ENCODE measurements at places on chromosomes 5 and 9.

GRCh38 chr9:132169672-132170392 is 8.0 kb downstream of the NTNG2 start:
- peak; percentile 19 for DNase-seq

DNA sequence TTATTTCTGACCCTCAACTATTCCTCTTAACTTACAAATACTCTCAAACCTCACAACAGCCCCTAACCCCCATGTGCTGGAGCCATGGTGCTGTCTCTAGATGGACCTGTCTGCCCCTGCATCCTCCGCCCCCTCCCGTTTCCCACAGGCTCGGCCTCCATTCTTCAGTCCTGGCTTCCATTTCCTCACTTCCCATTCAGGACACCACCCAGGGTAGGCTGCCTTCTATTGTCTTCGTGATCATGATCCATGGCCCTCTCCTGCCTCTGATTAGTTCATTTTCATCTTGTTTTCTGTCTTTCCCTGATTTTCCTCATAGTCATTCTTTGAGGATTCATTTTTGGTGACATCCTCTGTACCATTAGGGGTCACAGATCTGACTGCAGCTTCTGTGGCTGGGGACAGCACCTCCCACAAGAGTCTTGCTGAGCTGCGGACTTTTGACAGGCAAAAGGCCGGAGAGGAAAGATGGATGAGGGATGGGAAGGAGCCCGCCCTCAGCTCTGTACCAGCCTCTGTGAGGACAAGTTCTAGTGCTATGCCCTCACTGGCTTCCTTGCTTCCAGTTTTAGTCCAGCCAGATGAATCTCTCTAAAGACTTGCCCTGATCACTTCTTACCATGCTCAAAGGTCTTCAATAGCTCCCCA is 255.8 kb downstream of the NTRK2 start:
- DNase-seq = no peak

DNA sequence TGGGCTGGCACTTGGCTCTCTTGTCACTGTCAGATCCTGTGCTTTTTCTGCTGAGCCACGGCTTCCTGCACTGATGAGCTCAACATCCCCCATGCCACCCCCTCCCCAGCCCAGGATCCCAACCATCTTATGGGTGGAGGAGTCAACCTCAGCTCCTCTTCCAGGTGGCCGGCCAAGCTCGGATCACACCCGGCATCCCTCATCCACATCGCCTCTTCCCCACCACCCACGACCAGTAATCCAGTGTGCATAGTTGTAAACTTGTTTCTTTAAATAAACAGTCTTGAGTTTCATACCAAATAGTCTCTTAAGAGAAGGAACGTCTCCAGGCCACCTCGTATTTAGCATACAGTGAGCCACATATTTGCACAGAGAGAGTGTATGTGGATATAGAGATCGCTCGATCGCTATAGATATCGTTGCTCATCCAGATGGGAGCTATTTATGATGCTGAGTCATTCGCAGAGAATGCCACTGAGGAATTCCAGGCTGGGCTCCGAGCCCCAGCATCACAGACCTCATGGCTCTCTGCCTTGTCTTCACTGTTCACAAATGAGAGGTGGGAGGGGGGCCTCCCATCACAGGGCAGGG is 61.8 kb upstream of the CPLX2 start:
- DNase-seq = peak; percentile 59

- peak; percentile 5 for DNase-seq
Observed at GRCh38 chr9:32969270-32969669, 32.2 kb downstream of the APTX start.

DNA sequence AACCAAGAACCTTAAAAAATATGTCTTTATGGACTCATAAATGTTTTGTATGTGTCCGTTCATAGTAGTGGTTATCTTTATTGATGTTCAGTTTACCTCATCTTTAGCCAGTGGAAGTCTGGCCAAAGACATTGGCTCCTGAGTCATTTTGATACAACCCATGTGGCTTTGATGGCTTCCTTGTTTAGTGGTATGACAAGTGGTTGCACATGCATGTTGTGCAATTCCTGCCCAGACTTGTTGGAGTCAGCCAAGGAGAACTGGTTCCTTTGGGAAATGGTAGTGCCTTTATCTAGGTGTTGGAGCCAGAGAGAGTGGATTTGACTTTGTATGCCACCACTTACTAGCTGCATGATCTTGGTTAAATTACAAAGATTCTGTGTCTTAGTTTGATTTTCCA is 94.3 kb downstream of the RPS23 start:
- peak; percentile 55 for DNase-seq

GRCh38 chr5:179827680-179828079 is 7.0 kb downstream of the SQSTM1 start:
- peak; percentile 36 for DNase-seq

DNA sequence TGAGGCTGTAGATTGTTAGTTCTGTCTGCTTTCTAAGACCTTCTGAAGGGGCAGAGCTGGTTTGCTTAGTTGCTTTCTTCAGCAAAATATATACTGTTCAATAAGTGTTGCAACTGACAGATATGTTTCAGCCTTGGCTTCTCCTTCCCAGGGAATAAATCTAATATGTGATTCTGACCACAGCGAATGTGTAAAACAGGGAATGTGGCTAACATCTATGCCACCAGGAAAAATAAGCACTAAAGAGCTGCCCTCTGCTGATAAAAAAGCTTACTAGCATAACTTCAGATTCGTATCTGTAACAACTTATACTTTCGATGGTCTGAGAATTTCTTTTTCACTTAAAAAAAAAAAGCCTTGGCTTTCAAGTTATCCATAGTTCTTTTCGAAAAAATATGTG is 13.0 kb upstream of the OSMR start:
- DNase-seq = no peak

DNA sequence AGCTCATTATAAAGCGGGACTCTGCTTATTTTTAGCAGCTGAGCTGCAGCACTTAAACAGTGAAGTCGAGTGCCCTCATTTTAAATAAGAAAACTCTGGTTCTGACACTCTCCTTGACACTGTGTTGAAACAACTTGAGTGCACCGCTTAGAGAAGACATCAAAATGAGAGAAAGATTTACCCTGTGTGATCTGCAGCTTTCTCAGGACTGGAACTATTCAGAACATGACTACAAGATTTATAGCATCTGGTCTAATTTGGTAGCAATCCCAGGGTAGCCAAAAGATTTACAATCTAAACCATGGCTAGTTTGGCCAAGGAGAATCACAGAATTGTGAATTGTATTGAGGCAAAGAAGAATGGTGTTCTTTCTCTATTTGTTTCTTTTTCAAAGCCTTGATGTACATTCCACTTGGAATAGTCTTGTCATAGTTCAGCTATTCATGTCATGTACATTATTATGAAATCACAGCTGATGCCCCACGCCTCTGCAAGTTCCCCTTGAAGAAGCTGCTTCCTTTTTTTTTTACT is 38.7 kb downstream of the PLEKHG4B start:
- DNase-seq = peak; percentile 14

GRCh38 chr9:121233906-121234831 is 32.5 kb upstream of the RAB14 start:
- DNase-seq = peak; percentile 8

DNA sequence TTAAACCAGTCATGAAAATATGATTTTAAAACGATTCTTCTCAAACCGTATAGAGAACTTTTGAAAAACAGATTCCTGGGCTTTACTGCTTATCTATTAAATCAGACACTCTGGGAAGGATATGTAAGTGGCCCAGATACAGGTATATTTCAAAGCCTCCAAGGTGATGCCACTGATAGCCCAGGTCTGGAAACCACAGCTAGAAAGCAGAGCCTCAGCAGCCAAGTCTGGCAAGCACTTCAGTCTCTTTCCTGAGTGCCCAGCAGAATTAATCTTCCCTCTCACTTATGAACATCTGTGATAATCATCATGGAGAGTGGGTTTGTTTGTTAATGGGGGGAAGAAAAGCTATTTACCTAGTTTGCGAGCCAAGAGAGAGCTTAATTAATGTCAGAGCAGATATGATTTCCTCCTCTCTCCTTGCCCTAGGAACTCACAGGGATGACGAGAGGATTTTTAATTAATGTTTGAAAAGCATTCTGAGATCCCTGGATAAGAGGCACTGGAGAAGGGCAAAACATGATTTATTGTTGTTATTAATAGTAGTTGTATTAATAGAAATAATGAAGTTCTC is 368.4 kb downstream of the TLE1 start:
- DNase-seq = no peak

GRCh38 chr9:68955330-68955729 is 58.6 kb downstream of the PRKACG start:
- DNase-seq = no peak

GRCh38 chr9:21392270-21392669 is 7.1 kb upstream of the IFNA2 start:
- DNase-seq = no peak

GRCh38 chr5:14301186-14301585 is 158.0 kb downstream of the TRIO start:
- DNase-seq = no peak

DNA sequence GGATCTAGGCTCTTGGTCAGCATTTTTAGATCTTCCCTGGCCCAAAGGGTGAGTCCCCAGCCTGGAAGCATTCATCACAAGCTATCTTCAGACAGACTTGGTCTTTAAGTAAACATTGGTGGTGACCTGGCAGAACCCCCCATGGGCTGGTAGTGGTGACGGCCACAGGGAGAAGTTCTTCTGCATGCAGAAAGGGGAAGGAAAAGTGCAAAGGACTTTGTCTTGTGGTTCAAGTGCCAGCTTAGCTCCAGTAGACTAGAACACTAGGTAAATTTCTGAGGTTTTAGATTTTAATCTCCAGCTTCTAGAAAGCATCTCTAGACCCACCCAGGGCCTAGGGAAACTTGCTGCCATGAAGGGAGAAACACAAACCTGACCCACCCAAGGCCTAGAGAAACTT is 584.0 kb downstream of the CHSY3 start:
- DNase-seq = no peak

DNA sequence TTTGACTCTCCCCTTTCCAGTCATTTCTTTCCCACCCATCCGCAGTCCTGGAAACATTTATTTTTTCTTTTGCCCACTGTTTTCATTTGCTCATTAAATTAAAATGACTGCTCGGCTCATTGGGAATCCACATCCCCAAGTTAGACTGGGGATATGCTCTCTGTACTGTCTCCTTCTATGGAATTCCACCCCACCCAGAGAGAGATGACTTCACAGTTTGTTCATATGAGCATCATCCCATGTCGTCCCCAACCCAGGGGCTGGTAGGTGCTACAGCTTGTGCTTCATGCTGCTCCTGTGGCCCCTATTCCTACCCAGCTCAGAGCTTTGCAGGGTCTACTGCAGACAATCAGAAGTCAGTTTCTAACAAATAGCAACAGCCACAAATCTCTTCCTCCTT is 16.5 kb upstream of the RARS1 start:
- no peak for DNase-seq

DNA sequence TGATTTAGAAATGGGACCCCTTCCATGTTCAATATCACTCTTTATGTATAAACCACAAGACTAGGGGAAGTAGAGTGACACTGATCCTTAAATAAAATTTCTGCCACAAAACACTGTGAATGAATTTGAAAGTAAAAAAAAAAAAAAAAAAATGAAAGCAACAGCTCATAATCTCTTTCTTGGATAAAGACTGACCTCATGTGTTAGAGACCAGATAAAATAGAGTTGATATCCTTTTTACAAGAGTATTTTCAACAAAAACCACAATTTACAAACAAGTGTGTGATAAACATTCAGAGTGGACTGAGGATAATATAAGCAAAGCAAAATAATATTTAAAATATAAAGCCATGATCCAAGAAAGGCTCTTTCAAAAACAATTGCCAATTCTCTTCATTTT is 180.2 kb downstream of the FBXL17 start:
- no peak for DNase-seq

DNA sequence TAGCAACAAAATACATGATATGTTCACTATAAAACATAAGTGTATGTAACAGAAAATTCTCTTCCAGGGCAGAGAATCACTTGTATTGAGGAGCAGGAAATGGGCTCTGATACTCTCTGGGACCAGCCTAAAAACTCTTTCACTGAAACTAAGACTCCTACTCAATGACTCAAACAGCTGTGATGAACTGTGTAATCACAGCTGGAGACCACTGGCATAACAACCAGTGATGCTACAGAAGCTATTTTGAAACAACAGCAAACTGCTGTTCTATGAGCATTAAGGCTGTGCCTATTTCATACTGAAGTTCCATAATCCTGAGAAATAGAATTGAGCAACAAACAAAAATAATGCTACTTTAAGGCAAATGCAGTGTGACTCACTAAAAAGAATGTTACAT is 594.0 kb downstream of the HINT1 start:
- DNase-seq = peak; percentile 79

DNA sequence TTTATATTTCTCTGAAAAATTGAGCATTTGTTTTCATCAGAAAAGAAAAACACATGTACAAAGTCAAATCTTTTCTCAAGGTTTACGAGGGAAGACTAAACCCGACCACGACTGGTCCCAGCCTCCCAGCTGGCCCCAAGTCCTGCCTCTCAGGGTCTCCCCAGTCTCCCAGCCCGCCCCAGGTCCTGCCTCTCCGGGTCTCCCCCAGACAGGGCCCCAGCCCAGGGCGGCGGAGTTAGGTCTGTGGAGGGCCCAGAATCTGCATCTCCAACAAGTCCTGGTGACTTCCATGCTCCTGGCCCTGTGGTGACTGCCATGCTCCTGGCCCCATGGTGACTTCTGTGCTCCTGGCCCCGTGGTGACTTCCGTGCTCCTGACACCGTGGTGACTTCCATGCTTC is 359.9 kb downstream of the IRX2 start:
- no peak for DNase-seq

GRCh38 chr5:103505581-103506305 is 56.8 kb downstream of the NUDT12 start:
- DNase-seq = peak; percentile 68

DNA sequence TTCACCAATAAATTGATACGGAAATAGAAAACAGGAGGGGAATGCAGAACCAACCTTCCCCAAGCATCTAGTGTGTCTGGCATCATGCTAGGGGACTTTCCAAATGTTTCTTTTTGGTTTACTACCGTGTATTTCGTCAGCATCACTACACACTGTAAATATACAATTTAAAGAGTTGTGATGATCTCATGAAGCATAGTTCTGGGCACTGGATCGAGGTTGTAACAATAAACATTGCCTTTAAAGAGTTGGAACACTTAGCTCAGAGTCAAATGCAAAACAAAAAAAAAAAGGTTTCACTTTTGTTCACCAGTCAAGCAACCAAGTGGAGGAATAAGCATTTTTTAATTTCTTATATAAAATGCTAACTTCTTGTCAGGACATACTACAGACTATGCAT is 2.9 kb upstream of the SCAI start:
- peak; percentile 89 for DNase-seq

GRCh38 chr5:107383414-107383813 is 287.3 kb downstream of the EFNA5 start:
- DNase-seq = no peak

DNA sequence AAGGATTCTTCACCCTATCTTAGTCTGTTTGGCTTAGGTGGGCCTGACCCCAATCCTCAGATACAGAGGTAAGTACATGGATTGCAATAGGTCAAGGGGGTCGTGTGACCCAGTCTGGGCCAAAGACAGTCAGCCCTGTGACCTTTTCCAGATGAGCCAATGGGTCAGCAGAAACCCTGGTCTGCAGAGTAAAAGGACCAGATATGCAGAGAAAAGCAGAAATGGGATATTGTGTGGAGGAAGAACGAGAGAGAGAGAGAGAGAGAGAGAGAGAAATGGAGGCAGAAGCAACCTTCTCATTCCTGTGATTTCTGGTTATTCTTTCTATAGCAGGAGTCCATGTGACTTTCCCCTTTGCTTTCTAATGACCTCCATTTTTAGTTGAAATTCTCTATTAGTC is 40.4 kb upstream of the CRB2 start:
- no peak for DNase-seq

- no peak for DNase-seq
Observed at GRCh38 chr5:157951673-157952373, 92.9 kb upstream of the CLINT1 start.
